Left lung (tissue), 14 donors: ENCODE measurements at places on chromosomes 2 and 18. TPM values are rescaled to one million over a fixed set of nuclear protein-coding genes. Genes with fewer than 3 reads are reported as not detected.

DNA sequence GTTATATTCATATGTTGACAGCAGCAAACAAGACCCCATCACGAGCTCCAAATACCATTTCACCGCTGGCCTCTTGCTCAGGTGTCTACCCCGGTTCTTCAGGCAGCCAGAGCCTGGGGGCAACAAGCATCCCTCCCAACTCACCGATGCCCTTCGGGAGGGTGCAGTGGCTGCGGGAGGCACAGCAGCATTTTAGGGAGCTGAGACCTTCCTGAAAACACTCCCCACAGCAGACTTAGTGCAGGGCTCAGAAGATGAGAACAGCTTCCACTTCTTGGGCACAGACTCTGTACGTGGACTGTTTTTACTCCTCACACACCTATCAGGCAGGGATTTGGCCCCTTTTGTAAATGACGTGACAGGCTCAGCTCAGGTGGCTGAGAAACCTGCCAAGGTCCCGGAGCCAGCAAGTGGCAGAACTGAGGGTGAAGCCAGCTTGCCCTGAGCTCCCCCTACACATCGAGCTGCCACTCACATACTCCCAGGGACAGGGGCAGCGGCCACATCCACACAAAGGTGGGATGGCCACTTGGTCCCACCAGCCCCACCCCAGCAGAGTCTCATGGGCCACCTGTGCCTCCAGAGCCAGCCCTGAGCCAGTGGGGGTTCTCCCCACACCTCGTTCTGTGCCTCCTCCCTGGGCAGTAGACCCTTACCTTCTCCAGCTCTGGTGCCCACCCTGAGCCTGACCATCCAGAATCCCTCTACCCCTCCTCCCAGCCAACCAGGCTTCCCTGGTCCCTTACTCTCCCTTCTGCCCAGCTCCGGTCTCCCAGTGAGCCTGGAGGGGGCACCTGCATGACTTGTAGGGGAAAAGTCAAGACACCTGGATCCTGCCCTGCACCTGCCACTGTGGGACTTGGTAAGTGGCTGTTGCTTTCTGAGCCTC lies 28.5 kb downstream of the CYP27C1 start:
- DNase-seq: no peak

- DNase-seq: no peak
These were observed 607.7 kb downstream of the ARHGAP15 start for GRCh38 chr2:143736904-143737303.

DNA sequence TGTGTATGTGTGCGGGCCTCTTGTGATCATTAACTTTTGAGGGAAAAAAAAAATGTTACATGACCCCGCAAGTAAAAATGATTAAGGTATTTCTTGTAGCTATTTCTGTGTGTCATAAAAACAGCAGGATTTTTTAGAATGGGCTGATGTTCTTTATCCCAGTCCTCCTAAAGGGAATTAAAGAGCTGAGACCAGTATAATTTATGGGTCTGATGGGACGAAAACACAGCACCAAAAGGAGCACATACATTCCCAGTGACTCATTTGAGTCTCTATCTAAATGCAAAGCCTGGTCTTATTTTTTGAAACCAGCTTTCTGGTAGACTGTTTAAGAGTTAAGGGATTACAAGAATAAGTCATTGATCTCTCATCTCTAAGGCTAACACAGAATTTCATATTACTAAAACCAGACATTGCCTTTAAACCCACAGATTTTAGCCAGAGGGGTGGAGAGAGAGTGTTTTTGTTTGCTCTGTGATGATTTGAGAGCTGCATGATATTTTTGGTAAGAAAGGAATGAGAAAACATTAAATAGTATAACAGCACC lies 342.3 kb upstream of the EPHA4 start:
- DNase-seq: no peak

Gene CAVIN2
- 100 TPM for polyA plus RNA-seq

Gene DOK6
- 19.1 TPM for polyA plus RNA-seq

Gene ICA1L
- 22.0 TPM for polyA plus RNA-seq

Gene CNDP2
- 109 TPM for polyA plus RNA-seq

Gene MYO7B
- polyA plus RNA-seq: 0.90 TPM
